Left ventricle myocardium superior (tissue), 1 donor: ENCODE measurements at places on chromosomes 3 and 15.

- DNase-seq: peak; percentile 92
Observed at GRCh38 chr3:49133226-49133951, 539 bp upstream of the LAMB2 start.

GRCh38 chr3:105771392-105771791 is 97.4 kb downstream of the CBLB start:
- no peak for DNase-seq

- DNase-seq: no peak
Observed at GRCh38 chr3:63179862-63180522, 98.1 kb upstream of the SYNPR start.

DNA sequence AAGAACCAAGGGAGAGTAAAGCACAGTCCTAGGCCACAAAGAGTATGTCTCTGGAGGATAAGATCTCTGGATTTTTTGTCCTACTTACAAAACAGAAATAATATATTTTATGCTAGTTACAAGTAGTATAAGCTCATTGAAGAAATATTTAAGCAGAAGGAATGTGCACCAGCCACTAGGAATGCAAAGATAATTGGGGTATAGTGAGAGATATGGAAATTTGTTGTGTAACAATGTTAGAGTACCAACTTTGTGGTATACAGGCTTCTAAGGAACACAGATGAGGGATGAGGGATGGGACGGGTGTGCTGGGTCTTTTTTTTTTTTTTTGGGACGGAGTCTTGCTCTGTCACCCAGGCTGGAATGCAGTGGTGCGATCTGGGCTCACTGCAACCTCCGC is 26.5 kb downstream of the AKAP13 start:
- DNase-seq: no peak

- no peak for DNase-seq
Observed at GRCh38 chr3:88321363-88322050, 171.7 kb downstream of the C3orf38 start.
